ENCODE measurements at places on chromosomes 13 and 19. TPM values are rescaled to one million over a fixed set of nuclear protein-coding genes. Genes with fewer than 3 reads are reported as not detected.

DNA sequence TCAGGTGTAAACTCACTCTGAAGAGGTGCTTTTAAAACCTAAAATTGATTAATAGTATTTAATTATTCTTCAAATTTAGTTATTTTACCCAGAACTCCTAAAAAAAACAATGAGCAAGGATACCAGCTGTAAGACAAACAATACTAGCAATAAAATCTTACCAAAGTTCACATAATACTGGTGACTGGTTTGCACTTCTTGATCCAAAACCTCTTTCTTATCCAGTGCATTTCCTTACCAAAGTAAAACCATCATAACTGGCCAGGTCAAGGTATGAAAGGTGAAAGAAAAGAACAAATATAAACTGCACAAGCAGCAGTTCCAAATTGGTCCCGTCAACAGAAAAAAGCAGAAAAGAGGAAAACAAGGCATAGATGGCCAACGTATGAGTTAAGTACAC is 62.7 kb downstream of the PSPC1 start:
- no peak overlapping the region for H3K4me3 ChIP-seq
- no peaks in the 10 kb centered on the region for H3K27me3 ChIP-seq
- H3K36me3 ChIP-seq: no peaks in the 10 kb centered on the region
- H3K27ac ChIP-seq: no peak overlapping the region
- H3K4me1 ChIP-seq: no peaks in the 10 kb centered on the region
- no peak for DNase-seq

Gene UBAC2
- 67.6 TPM for total RNA-seq

- DNase-seq: peak; percentile 54
- peak overlapping the region; percentile 14 for H3K4me3 ChIP-seq
- H3K27me3 ChIP-seq: peaks cover 41% of the 10 kb centered on the region
- H3K36me3 ChIP-seq: no peaks in the 10 kb centered on the region
- H3K27ac ChIP-seq: no peak overlapping the region
- H3K4me1 ChIP-seq: peaks cover 9% of the 10 kb centered on the region
Observed at GRCh38 chr19:40596608-40597328, 4.4 kb upstream of the LTBP4 start.

DNA sequence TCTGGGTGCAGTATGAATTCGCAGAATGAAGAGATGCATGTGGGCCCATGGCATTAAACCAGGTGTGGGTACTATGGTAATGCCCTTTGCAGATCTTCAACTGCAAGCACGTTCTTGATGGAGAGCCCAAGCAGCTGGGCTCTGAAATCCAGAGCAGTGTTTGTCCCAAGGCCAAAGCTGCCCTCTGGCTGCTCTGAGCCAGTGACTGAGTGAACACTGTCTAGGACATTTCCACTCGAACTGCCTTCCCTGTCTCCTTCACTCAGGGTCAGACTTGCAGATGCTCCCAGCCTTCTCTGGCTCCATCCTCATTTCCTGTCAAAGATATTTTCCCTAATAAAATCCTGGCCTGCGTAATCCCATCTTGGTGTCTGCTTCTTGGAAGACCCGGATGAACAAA is 80.2 kb upstream of the GJB6 start:
- H3K4me1 ChIP-seq: no peaks in the 10 kb centered on the region
- no peak overlapping the region for H3K27ac ChIP-seq
- no peak overlapping the region for H3K4me3 ChIP-seq
- H3K27me3 ChIP-seq: no peaks in the 10 kb centered on the region
- no peak for DNase-seq

GRCh38 chr19:42850981-42851717 is 28.4 kb downstream of the PSG1 start:
- H3K4me3 ChIP-seq: no peak overlapping the region
- H3K27me3 ChIP-seq: no peaks in the 10 kb centered on the region
- no peaks in the 10 kb centered on the region for H3K36me3 ChIP-seq
- DNase-seq: no peak
- no peak overlapping the region for H3K27ac ChIP-seq
- H3K4me1 ChIP-seq: no peaks in the 10 kb centered on the region

GRCh38 chr13:67726979-67727378 is 496.8 kb upstream of the PCDH9 start:
- no peak overlapping the region for H3K4me3 ChIP-seq
- peak; percentile 34 for DNase-seq
- no peaks in the 10 kb centered on the region for H3K27me3 ChIP-seq
- no peaks in the 10 kb centered on the region for H3K36me3 ChIP-seq

GRCh38 chr13:102903659-102904407 is 58.0 kb downstream of the ERCC5 start:
- no peak for DNase-seq
- no peak overlapping the region for H3K27ac ChIP-seq
- peaks cover 8% of the 10 kb centered on the region for H3K4me1 ChIP-seq

Gene OLFM2
- 1.9 TPM for total RNA-seq

Gene ATP1A3
- total RNA-seq: 1.9 TPM

DNA sequence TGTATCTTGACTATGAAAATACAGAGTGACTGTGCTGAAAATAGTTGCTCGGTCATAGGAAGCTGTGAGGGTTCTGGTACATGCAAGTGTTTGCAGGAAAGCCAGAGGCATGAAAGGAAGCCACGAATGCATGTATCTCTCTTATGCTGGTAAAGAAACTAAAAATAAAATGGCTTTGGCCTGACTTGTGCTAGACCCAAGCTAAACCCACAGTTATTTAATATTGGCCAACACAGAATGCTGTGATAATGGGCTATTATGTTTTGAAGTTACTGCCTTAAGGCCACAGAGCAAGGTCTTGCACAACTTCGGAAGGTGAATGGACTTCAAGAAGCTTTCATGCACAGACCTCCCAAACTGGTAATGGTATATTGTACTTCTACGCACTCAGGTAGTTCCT is 518.2 kb upstream of the HTR2A start:
- no peak for DNase-seq
- no peak overlapping the region for H3K4me3 ChIP-seq
- H3K27me3 ChIP-seq: no peaks in the 10 kb centered on the region
- H3K36me3 ChIP-seq: no peaks in the 10 kb centered on the region
- no peak overlapping the region for H3K27ac ChIP-seq
- no peaks in the 10 kb centered on the region for H3K4me1 ChIP-seq

Gene GJB2
- 41.5 TPM for total RNA-seq

Gene S1PR5
- not detected for total RNA-seq

Gene ZNF773
- total RNA-seq: 4.7 TPM

GRCh38 chr13:111156421-111156820 is 41.3 kb downstream of the ARHGEF7 start:
- H3K4me1 ChIP-seq: peaks cover 11% of the 10 kb centered on the region
- no peaks in the 10 kb centered on the region for H3K36me3 ChIP-seq
- H3K27me3 ChIP-seq: no peaks in the 10 kb centered on the region
- DNase-seq: no peak

- H3K36me3 ChIP-seq: no peaks in the 10 kb centered on the region
- no peaks in the 10 kb centered on the region for H3K4me1 ChIP-seq
- no peak overlapping the region for H3K27ac ChIP-seq
- DNase-seq: peak; percentile 60
Observed at GRCh38 chr19:49331616-49332055, 3.6 kb upstream of the CD37 start.
